ENCODE measurements at places on chromosomes 11 and 22.

GRCh38 chr11:67303835-67304411 is 593 bp downstream of the SSH3 start:
- DNase-seq = no peak

- DNase-seq = no peak
These were observed 126.1 kb downstream of the TRIM29 start for GRCh38 chr11:120011836-120012235.

DNA sequence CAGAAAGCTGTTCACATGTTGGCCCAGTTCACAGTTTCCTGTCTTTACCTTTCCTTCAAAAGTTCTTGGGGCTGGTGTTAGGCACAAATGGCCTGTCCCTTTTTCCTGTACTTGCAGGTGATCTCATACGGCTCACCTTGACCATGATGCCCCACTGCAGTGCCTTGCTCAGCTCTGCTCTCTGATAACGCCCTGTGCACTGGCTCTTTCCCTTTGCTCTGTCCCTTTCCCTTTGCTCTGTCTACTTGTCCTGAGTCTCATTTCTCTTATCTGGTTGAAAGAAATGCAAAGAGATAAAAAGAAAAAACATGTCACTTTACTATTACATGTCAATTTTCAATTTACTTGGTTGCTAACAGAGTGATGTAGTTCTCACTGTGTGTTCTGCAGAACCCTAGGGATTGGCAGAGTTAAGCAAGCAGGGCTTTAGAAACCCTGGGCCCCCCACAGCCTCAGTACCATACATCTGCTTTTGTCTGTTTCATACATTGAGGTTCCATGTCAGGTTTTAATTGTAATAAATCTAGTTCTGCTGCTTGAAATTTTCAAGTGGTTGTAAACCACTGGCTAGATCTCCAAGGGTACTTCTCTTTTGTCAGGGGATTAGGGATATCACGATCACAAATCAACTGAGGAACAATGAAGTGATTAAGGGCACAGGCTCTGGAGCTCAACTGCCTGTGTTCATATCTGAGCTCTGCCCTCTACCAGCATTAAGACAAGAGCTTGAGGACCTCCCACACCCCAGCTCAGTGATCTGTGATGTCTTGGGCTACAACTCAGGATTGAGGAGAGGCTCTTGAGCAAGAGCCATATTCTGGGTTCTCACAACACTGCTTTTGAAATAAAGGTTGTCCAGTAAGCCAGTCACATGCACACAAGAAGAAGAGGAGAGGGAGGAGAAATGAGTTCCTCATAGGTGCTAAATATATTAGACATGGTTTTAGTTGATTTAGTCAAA is 16.3 kb upstream of the SORL1 start:
- DNase-seq = no peak

GRCh38 chr11:111645657-111646316 is 43.5 kb downstream of the SIK2 start:
- DNase-seq = no peak

DNA sequence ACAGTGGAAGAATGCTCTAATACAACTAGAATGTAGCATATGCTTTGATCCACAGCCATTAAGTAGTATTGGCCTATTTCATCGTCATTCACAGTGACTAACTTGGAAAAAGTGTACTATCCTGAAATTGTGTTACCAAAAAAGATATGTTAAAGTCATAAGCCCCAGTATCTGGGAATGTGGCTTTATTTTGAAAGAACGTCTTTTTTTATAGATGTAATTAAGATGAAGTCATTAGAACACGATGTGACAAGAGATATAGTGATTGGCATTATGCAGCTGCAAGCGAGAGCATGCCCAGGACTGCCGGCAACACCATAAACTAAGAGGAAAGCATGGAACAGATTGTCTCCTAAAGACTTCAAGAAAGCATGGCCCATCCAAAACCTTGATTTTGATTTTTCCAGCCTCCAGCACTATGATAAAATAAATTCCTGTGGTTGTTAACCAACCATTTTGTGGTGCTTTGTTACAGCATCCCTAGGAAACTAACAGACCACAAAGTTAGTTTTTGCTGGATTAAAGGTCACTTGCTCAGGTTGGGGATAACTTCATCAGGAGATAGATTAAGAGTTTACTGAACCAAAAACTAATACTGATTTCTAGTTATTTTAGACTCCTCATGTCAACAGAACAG is 870.6 kb upstream of the LRRC4C start:
- no peak for DNase-seq

DNA sequence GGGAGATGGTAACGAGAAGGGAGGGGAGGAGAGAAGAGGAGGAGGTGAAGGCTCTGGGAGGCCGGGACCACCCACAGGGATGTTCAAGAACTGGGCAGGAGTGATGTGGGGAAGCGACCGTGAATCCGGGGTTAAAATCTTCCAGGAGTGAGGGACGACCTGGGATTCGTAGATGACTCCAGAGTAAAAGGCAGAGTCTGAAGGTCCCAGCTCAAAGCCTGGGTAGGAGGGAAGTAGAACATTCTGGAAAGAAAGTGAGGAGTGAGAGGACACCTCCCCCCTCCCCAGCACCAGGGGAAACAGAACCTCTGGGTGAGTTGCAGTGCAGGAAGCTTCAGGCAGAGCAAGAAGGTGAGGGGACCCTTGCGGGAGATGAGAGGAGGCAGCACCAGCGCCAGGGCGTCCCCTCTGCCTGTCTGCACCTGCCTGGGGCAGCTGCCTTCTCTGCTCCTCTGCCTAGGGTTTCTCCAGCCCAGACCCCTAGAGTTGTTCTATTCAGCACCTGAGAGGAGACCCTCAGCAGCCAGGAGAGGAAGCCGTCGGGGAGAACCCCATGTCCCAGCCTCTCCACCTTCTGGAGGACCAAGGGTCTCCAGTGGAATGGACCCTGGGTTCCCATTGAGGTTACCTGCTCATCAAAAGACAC is 49.7 kb downstream of the LINC01488 start:
- DNase-seq = no peak

GRCh38 chr11:91187314-91187713 is 964.5 kb upstream of the CHORDC1 start:
- DNase-seq = no peak
